ENCODE measurements at places on chromosomes 2 and 18. TPM values are rescaled to one million over a fixed set of nuclear protein-coding genes. Genes with fewer than 3 reads are reported as not detected.

HTR2B gene
- total RNA-seq = 2.9 TPM

SERPINB2 gene
- total RNA-seq = not detected

RAMP1 gene
- total RNA-seq = 461 TPM

EDAR gene
- not detected for total RNA-seq

DQX1 gene
- total RNA-seq = not detected

SCTR gene
- not detected for total RNA-seq

LOXL3 gene
- total RNA-seq = 13.9 TPM

SLC4A1AP gene
- total RNA-seq = 22.3 TPM

CENPO gene
- 1.0 TPM for total RNA-seq

LIMS1 gene
- total RNA-seq = 37.4 TPM

ITGA6 gene
- total RNA-seq = 94.3 TPM

AKAIN1 gene
- total RNA-seq = not detected

XRCC5 gene
- 320 TPM for total RNA-seq

SNORC gene
- 2.0 TPM for total RNA-seq

PAX3 gene
- total RNA-seq = not detected

GRCh38 chr2:66581339-66582103 lies 146.6 kb downstream of the MEIS1 start:
- peak; percentile 75 for DNase-seq

- no peak for DNase-seq
Measured at GRCh38 chr2:56021579-56021978, 98.0 kb upstream of the EFEMP1 start.

DNA sequence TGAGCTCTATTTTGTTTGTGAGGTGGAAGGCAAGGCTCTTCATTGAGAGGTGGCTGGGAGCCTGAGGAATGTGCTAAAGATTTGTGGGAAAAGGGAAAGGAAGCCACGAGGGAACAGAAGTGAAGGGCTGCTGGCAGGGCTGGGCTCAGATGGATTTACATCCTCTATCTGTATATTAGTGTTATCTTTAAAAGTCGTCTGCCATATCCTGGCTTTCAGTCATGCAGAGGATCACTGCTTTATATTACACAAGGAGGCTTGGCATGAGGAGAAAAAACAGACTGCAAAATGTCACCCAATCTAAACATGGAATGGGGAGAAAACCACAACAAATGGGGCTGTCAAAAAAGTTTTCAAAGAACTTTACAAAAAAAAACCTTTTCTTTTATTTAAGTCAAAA lies 434.4 kb downstream of the HRH4 start:
- DNase-seq = no peak

DNA sequence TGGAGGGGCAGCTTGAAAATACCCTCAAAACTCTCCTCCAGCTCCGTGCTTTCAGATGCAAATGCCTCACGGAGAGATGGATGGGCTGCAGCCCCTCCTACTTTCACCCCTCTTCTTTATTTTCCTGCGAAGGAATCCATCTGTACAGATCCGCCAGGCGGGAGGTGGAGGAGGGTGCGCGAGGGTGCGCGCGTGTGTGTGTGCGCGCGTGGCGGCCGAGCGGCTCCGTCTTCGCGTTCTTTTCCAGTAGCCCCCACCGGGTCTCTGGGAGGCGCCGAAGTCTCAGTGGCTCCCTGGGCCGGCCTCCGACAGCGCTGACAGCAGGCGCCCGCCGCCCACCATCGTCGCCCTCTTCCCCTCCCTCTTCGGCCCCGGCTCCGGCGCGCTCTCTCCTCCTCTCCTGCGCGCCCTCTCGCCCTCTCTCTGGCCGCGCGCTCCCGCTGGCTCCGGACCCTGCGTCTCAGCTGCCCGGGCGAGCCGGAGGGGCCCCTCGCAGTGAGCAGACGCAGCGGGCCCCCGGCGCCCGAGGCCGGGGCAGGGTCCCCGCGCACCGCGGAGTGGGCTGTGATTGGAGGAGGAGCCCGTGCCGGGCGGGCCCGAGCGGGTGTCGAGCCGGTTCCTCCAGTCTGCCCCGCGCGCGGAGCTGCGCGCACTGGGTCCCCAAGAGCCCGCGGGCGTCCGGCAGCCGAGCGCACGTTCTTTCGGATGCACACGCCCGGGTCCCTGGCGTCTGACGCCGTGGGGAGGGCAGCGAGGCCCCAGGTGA lies at the start of gene CDH7:
Gene CDH7 (plus strand): TSS at position 624 of the 766 bp plus-strand sequence. CDS start 11,831 bp downstream, outside the sequence.
- no peak for DNase-seq

- peak; percentile 53 for DNase-seq
Measured at GRCh38 chr2:86072271-86072858, 33.3 kb downstream of the POLR1A start.

DNA sequence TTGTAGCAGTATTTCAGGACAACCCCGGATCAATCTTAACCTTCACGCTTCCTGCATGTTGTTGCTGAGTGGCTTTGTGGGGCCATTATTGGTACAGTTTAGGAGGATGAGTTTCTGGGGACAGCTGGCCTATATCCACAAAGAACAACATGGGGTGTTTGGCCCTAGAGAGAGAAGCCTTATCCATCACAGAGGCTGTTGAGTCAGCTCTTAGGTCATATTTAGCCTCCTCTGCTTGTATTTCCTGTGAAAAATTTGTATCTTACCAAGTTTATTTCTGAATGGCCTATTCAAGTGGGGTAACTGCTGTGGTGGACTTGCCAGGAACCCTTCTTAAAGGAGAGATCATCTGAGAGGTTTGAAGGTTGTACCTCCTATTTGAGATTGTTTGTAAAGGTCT lies 77.6 kb downstream of the MAP4K4 start:
- no peak for DNase-seq

DNA sequence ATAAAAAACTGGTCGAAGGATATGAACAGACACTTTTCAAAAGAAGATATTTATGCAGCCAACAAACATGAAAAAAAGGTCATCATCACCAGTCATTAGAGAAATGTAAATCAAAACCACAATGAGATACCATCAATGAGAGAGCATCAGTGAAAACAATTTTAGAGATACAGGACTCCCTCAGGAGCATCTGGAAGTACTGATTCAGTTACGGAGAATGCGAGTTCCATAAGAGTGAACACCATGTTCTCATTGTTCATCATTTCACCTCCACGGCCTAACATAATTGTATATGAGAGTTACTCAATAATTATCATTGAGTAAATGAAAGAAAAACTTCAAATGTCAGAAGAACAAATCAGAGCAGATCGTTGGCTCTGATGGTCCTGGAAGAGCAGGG lies 140.9 kb upstream of the TANK start:
- no peak for DNase-seq

DNA sequence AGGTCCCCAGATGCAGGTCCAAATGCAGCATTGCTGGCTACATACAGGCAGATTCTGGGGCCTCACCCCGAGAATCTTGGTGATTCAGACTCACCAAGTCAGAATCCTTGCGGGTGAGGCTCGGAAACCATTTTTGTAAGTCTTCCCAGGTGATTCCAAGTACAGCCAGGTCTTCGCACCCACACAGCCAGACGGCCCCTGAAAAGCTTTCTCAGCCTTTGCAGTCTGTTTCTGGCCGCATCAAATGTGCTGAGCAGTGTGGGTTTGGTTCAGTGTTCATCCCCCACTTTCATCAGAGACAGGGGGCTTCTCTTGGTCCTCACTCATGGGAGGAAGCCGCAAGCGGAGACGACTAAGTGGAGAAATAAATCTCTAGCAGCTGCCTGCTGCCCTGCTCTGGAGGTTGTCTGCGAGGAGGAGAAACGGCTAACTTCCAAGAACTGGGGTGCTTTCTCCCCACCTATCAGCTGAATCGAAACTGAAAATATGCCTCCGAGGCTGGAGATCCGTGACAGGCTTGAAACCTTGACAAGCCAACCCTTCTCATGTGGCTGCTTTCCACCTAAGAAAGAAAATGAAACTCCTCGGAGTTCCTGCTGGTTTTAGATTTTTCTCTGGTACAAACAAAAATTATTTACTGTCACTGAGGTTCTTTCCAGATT lies 8.9 kb upstream of the TMEM185B start:
- no peak for DNase-seq

GRCh38 chr2:33158482-33159003 lies 211.8 kb downstream of the LTBP1 start:
- DNase-seq = no peak

DNA sequence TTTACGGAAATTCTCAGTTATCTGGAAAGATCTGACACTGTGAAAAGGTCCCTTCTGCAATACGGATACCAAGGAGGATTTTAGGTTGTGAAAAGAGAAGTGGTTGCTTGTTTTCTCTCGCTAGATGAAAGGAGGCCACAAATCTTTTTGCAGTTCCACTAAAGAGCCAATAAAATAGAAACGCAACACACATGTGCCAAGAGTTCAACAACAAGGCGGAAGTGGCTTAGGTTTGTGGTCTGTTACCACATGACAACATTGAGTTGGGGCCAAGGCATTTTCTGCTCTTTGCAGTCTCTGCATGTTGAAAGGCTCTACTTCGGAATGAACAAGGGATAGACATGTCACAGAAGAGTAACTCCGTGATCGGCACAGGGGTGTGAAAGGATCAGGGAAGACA lies 115.7 kb upstream of the OSR1 start:
- DNase-seq = no peak

GRCh38 chr2:128619471-128620325 lies 301.0 kb upstream of the HS6ST1 start:
- DNase-seq = no peak

GRCh38 chr2:179882851-179883806 lies 21.7 kb upstream of the ZNF385B start:
- DNase-seq = no peak

DNA sequence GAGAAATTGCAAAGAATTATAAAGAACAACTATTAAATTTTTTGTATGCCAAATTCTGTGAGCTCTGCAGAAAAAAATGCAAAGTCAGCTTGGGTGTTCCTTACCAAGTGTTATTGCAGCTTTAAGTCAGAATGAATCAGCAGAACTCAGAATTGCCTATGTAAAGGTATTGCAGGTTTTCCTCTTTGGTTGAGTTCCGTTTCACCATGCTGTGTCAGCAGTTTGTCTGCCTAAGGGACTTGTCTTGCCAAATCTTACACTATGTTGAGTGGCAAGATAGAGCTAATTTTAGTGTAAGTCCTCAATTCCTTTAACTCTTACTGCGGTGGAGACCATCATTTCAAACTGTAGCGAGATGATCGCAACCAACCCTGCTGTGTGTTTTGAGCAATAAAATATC lies 38.8 kb downstream of the ADAM23 start:
- no peak for DNase-seq

DNA sequence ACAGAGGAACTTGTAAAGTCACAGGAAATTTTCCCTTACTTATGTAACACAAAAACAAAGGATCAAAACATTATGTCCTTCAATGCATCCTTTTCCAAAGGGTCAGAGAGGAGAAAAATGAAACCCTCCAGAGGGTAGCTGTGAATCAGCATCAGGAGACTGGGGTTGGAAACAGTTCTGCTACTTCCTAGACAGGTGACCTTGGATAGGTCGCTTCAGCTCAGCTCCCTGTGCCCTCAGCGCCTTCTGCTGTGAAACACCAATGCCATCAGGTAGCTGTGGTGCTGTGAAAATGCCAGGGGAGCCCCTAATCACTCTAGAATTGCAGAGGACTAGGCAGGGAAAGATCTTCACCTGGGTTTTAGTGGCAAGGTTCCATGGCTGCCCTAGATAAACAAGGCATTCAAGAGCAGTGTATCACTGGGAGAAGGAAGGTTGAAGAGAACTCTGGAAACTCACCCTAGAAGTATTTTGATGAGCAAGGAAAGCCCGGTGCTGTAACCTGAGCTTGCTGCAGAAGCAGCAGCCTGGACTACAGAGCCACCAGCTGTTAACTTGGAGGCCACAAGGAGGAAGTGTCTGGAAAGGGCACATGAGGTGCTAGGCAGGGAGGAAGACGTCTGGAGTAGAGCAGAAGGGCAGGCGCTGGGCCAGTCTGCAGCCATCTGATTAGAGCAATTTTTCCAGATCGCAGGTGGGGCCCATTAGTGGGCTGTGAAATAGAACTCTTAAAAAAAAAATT lies 100.7 kb upstream of the MCFD2 start:
- DNase-seq = no peak

- no peak for DNase-seq
Measured at GRCh38 chr2:174035981-174036742, 71.0 kb upstream of the SP3 start.

DNA sequence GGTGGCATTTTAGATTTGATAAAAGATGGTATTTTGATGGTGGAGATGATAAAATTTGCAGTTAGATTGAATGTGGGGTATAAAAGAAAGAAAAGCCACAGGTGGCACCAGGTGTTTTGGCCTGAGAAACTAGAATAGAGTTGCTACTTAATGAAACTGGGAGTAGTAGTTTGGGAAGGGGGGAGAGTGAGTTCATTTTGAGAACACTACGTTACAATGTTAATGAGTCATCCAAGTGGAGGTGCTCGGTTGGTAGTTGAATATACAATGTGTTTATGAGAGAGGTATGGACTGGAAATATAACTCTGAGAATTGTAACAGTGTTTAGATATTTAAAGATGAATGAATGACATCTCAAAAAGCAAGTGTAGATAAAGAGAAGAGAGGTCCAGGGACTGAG lies 26.4 kb downstream of the EPG5 start:
- no peak for DNase-seq

DNA sequence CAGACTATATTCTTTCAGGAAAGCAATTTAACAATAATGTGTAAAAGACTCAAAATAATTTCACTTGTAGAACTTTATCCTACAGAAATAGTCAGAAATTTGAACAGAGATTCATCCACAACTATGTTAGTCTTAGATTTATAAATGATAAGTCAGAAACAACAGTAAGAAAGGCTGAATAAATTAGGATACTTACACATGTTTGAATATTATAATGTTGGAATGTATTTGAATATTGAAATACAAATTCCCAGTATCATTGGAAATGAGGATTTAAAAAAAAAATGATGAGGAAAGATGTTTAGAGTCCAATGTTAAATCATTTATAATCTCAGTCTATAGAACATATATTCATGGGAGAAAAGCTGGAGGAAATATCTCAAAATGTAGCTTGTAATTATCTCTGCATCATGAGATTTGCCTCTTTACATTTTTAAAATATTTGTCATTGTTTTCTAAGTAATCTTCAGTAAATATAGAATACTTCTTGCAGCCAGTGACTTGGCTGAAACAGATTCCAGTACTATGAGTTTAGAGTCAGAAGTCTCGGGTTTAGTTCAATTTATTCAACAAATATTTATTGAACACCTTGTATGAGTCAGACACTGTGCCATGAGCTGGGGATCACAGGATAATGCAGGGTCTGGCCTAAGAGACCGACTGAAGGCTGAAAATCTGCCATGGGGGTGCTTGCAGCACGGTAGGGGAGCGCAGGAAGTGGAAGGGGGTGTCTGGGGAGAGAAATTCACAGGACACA lies 32.3 kb downstream of the CXCR4 start:
- DNase-seq = no peak

GRCh38 chr2:240987588-240987987 lies 10.8 kb upstream of the SNED1 start:
- DNase-seq = peak; percentile 19

DNA sequence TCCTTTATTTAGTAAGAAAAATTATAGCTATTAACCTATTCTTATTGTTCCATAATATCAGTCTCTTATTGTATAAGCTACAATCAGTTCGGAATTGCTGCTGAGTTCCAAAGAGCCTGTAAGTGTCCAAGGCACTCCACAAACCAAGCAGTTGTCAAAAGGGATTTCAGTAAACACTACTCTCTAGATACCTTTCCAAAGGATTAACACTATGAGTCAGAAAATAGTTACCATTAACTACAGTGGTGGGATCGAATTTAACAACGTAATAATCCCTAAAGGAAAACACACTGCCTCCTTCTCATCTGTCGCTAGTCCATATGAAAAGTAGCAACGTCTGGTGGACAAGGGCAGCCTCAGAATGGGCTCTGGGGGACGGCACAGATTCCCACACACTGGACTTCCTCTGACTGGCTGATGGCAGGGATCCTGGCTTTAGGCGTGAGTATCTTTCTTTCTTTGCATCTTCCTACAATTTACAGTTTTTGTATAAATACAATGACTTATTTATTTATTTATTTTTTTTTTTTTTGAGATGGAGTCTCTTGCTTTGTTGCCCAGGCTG lies 8.8 kb downstream of the TGFBRAP1 start:
- DNase-seq = no peak

All from uterus (tissue), 4 donors.